T-helper 17 cell (primary cell): ENCODE measurements at places on chromosomes 4 and X. TPM values are rescaled to one million over a fixed set of nuclear protein-coding genes. Genes with fewer than 3 reads are reported as not detected.
A peak's percentile ranks its signal among the peaks of the same experiment; 100 is the strongest.

GRCh38 chrX:55486736-55487135, 2.9 kb downstream of the USP51 start:
- H3K27me3 ChIP-seq = no peaks in the 10 kb centered on the region
- no peak overlapping the region for H3K4me3 ChIP-seq
- H3K36me3 ChIP-seq = no peaks in the 10 kb centered on the region
- no peak overlapping the region for H3K27ac ChIP-seq
- no peak for DNase-seq
- peaks cover 6% of the 10 kb centered on the region for H3K4me1 ChIP-seq

GRCh38 chr4:37758226-37758625, 68.3 kb upstream of the PGM2 start:
- peaks cover 23% of the 10 kb centered on the region for H3K27me3 ChIP-seq
- H3K36me3 ChIP-seq = no peaks in the 10 kb centered on the region
- no peak overlapping the region for H3K27ac ChIP-seq
- no peak overlapping the region for H3K4me3 ChIP-seq

DNA sequence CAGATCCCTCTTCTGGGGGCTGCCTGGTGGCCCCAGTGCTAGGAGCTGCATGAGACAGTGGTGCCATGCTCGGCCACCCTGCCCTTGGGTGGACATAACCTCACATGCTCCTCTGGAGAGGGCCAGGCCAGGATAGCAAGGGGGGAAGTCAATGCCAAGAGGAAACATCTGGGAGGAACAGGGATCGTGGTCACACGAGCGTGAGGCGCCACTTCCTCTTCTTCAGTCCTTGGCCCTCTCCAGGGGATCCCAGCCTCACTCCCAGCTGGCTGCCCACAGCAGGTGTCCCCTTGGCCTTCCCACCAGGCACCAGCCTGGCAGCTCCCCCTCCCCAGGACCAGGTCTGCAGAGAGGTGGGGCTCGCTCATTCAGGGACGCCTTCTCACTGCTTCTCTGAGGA, 28.6 kb downstream of the TBC1D14 start:
- H3K27me3 ChIP-seq = no peaks in the 10 kb centered on the region
- peaks cover 60% of the 10 kb centered on the region for H3K4me1 ChIP-seq
- no peak for DNase-seq
- H3K36me3 ChIP-seq = peaks cover 14% of the 10 kb centered on the region
- no peak overlapping the region for H3K4me3 ChIP-seq
- peak overlapping the region; percentile 96 for H3K27ac ChIP-seq

GRCh38 chr4:83328521-83329187, 6.0 kb downstream of the HPSE start:
- peak overlapping the region; percentile 6 for H3K27ac ChIP-seq
- peaks cover 31% of the 10 kb centered on the region for H3K4me1 ChIP-seq
- peaks cover 18% of the 10 kb centered on the region for H3K36me3 ChIP-seq

- peaks cover 3% of the 10 kb centered on the region for H3K4me1 ChIP-seq
- H3K36me3 ChIP-seq = no peaks in the 10 kb centered on the region
These were observed 10.3 kb downstream of the SRPX2 start for GRCh38 chrX:100654261-100654660.

GRCh38 chrX:34859191-34859590, 83.4 kb upstream of the FAM47B start:
- no peak overlapping the region for H3K4me3 ChIP-seq
- H3K27me3 ChIP-seq = no peaks in the 10 kb centered on the region
- H3K27ac ChIP-seq = no peak overlapping the region
- no peaks in the 10 kb centered on the region for H3K36me3 ChIP-seq

- DNase-seq = no peak
- H3K27ac ChIP-seq = no peak overlapping the region
- H3K36me3 ChIP-seq = no peaks in the 10 kb centered on the region
- H3K4me1 ChIP-seq = no peaks in the 10 kb centered on the region
- H3K27me3 ChIP-seq = no peaks in the 10 kb centered on the region
These were observed 932.6 kb downstream of the C4orf33 start for GRCh38 chr4:130028552-130028951.

- no peak overlapping the region for H3K4me3 ChIP-seq
- no peaks in the 10 kb centered on the region for H3K4me1 ChIP-seq
- peak overlapping the region; percentile 54 for H3K27ac ChIP-seq
- H3K27me3 ChIP-seq = no peaks in the 10 kb centered on the region
- DNase-seq = no peak
- H3K36me3 ChIP-seq = peaks cover 2% of the 10 kb centered on the region
These were observed 8.8 kb upstream of the DGAT2L6 start for GRCh38 chrX:70168238-70169188.

GRCh38 chr4:113300471-113300928, 251.0 kb downstream of the ANK2 start:
- H3K27ac ChIP-seq = no peak overlapping the region
- peaks cover 13% of the 10 kb centered on the region for H3K27me3 ChIP-seq
- no peak overlapping the region for H3K4me3 ChIP-seq
- H3K36me3 ChIP-seq = no peaks in the 10 kb centered on the region

The LDOC1 gene
- 17.5 TPM for total RNA-seq

The ADGRA3 gene
- 0.35 TPM for total RNA-seq

The CENPVL1 gene
- not detected for total RNA-seq

The L1CAM gene
- total RNA-seq = 2.3 TPM

The SRPK3 gene
- total RNA-seq = not detected

The SMIM10 gene
- total RNA-seq = not detected
